ENCODE measurements at places on chromosomes 12 and 14.

- DNase-seq: no peak
Observed at GRCh38 chr14:34926552-34926951, 51.4 kb upstream of the BAZ1A start.

DNA sequence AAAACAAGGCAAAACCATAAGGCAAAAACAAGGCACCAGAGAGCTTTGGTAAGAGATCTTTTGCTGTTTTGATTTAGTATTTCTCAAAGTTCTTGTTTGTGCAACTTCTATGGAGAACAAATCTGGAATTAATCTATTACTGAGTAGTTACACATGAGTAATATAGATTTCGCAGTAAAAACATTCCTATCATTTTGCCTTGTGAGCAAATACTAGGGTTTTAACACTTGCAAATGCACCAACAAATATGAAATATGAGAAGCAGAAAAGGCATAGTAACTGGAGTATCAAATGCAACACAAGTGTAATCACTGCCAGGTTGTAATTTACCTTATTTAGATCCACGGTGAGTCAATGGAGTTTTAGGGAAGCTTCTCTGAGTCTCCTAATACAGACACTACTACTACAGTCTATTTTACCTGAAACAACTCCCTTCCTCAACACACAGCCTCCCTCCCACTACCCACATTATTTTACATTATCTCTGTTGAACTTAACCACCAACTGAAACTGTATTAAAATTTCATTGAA lies 324.1 kb downstream of the FLRT2 start:
- no peak for DNase-seq

DNA sequence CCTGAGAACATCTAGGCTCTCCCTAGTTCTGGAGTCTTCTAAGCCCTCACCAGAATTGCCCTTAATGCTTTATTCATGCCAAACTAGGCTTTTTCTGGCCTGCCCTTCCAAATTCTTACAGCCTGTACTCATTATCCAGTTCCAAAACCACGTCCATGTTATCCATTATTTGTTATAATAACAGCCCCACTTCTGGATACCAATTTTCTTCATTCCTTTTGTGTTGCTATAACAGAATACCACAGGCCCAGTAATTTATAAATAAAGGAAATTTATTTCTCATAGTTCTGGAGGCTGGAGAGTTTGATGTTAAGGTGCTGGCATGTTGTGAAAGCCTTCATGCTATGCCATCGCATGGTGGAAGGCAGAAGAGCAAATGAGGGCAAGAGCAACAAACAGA lies 68.0 kb upstream of the AMIGO2 start:
- no peak for DNase-seq

DNA sequence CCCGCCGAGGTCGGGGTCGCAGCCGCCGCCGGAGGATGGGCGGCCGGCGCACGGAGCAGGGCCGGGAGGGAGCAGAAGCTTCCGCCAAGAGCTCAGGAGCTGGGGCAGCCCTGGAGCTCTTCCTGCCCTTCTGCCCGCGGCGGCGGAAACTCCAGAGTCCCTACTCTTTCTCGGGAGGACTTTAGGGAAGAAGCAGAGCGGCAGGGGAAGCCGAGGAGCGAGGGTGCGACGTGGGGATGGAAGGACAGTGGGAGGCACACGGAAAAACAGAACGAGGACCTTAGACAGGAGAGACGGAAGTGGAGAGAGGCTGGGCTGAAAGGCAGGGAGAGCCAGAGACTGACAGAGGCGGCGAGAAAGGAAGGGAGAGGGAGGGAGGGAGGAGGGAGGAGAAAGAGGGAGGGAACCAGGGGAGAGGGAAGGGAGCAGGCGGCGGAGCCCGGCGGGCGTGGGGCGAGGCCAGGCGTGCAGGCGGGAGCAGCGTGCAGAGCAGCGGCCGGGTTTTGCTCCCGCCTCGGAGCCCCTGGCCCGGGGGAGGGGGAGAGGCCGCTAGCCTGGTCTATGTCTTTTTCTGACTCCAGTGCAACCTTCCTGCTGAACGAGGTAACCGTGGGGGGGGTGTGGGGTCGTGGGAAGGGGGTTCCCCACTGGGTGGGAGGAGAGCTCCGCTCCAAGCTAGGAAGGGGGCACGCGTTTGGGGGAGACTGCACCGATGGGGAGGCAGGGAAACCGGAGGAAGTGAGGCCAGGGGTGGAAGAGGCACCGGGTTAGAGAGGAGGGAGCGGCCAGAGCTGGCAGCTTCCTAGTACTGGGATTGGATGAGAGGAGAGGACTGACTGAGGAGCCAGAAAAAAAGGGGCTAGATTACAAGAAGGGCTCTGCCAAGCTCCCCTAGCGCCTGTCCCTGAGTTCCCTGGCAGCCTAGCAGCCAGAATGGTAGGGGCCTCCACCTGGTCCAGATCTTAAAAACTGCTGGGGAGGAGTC lies 2.9 kb upstream of the CACNB3 start:
- DNase-seq: peak; percentile 49

- no peak for DNase-seq
Observed at GRCh38 chr14:77844802-77845201, 44.9 kb downstream of the ADCK1 start.

GRCh38 chr12:92505254-92506231 lies 197.2 kb upstream of the PLEKHG7 start:
- DNase-seq: peak; percentile 56

DNA sequence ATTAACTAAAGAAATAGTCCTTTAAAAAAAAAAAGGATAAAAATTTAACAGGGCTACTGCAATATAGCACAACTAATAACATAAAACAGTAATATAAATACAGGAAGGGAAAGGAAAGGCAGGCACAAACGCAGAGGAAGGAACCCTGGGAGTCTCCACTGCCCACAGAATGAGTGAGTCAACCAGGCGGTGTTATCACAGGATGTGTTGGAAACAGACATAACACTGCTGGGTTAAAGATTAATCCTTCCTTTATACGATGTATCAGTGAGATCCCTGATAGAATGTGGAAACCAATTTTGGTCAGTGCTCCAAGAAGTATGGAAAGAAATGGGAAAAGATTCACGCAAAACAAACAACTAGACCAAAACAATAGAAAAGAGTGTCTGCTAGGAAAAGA lies 47.9 kb downstream of the FGD6 start:
- no peak for DNase-seq

GRCh38 chr12:10701131-10701681 lies 21.9 kb downstream of the YBX3 start:
- no peak for DNase-seq

DNA sequence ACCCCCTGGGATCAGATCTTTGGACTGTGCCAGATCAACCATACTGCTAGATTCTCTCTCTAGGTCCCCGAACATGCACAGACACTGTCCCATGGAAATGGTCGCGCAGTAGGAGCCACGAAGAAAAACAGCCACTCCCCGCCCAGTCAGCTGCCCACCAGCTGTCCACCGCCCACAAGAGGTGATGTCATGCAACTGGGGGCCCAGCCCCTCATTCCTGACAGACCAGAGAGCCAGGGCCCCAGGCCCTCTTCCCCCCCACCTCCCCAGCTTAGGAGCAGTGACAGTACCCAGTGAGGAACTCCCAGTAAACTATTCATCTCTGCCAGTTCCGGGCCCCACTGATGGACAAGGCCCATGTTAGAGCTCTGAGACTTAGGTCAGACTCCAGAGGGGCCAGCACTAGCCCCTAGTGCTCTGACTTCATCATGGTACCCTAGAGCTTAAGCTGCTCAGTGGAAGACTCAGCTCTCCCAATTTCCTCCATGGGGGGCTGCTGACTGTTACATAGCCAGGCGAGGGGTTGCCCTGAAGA lies 3.7 kb upstream of the TAMALIN start:
- no peak for DNase-seq

GRCh38 chr12:65279369-65280112 lies 1.1 kb downstream of the MSRB3 start:
- no peak for DNase-seq

- no peak for DNase-seq
Observed at GRCh38 chr12:40393026-40393425, 168.2 kb downstream of the LRRK2 start.

GRCh38 chr12:131882804-131883520 lies 11.5 kb upstream of the ULK1 start:
- no peak for DNase-seq

- DNase-seq: no peak
Observed at GRCh38 chr14:103019826-103020225, 37.5 kb downstream of the CDC42BPB start.

DNA sequence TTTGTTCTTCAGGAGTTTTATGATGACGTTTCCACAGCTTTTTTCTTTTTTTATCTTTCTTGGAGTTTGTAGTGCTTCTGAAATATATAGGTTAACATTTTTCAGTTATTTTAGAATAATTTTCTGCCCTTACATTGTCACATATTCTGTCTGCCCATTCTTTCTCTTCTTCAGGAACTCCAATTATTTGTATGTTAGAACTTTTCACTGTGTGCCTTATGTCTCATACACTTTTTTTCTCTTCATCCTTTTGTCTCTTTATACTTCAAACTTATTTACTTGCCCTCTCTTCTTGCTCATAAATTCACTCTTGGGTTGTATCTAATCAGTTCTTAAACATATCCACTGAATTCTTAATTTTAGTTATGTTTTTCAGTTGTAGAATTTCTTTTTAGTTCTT lies 105.3 kb downstream of the ARID2 start:
- no peak for DNase-seq

- no peak for DNase-seq
Observed at GRCh38 chr12:122795807-122796206, 21.4 kb downstream of the CCDC62 start.

- DNase-seq: no peak
Observed at GRCh38 chr12:124419292-124420040, 124.6 kb downstream of the RFLNA start.

DNA sequence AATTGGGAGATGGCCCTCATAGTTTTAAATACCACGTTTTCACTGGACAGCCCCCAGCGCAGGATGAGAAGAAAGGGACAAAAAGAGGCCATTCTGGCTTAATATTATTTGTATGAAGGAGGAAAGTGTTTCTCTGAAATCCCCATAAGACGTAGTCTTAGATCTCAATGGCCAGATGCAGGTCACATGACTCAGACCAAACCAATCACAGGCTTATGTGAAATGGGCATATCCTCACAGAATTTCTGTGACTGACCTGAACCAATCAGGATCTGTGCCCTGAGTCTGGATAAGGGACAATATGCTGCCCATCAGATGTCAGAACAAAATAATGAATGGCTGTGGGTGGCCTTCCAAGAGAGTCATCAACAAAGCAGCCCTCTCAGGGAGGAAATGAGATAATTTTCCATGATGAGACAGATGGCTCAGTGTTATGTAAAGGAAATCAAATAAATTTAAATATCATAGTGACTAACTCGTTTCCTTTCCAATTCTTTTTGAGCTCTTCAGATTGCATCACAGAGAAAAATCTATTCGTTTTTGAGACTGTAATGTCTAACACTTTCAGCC lies 1009.5 kb upstream of the TMEM132C start:
- no peak for DNase-seq

DNA sequence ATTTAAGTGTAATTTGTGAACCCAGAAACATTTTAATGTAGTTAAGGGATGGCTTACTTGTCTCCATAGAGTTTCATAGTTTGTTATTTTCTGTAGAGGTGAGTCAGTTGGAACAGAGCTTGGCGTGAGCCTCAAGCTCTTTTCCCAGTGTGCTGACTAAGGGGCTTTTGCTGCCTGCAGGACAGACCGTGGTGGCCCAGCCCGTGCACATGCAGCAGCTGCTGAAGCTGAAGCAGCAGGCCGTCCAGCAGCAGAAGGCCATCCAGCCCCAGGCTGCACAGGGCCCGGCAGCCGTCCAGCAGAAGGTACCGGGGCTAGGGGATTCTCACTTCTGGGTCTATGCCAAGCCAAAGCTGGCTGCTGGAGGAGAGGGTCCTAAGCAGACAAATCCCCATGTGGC lies 76.9 kb downstream of the DDX51 start:
- no peak for DNase-seq

Data from activated CD8-positive, alpha-beta T cell treated with anti-CD3 and anti-CD28 coated beads, Interleukin-2, amount 10 ng/mL, durations not matched to agents 7 days and 5 days (primary cell).